Stimulated activated CD4-positive, alpha-beta T cell treated with anti-CD3 and anti-CD28 coated beads, Interleukin-15, amount 100 ng/mL, for 24 hours (primary cell): ENCODE measurements at places on chromosomes 7 and 10.

DNA sequence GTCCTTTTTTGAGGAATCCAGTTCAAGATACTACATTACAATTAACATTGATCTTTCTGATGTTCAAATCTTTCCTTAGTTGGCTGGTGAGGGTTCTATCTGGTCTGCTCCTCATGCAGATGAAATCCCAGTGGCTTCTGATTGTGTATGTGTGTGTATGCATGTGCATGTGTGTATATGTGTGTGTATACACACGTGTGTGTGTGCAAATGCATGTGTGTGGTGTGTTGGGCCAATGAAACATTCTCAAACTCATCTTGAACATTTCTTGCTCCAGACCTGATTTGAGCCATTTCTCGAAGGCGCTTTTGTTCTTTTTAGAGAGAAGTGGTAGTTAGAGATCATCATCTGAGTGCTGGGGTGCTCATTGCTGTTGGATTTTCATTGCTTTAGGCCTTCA, 113.9 kb downstream of the GLRX3 start:
- DNase-seq = no peak

GRCh38 chr7:114085313-114085591, 166.4 kb upstream of the PPP1R3A start:
- DNase-seq = no peak

DNA sequence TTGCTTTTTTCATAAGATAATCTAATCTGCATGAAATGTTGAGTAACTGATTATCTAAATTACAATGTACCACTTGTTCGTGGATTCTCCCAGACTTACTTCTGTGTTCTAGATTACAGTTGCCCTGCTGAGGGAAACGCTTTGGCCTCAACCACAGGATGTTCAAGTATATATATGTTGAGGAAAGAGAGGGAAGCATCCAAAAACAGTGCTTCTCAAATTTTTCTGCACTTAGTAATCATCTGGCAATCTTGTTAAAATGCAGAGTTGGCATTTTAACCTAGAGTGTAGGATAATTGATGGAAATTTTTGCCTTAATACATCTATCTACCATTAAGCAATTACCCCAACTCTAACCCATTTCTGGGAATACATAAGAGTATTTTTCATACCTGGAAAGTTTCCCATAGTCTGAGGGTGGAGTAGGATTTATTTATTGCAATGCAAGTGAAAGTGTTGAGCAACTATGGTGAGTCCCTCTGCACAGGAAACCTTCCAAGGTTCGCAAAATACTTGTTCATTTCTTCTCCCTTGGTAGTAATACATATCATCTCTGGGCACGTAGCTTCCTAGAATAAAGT, 59.6 kb upstream of the C1GALT1 start:
- DNase-seq = no peak

GRCh38 chr7:133025056-133025455, 56.8 kb downstream of the CHCHD3 start:
- no peak for DNase-seq

DNA sequence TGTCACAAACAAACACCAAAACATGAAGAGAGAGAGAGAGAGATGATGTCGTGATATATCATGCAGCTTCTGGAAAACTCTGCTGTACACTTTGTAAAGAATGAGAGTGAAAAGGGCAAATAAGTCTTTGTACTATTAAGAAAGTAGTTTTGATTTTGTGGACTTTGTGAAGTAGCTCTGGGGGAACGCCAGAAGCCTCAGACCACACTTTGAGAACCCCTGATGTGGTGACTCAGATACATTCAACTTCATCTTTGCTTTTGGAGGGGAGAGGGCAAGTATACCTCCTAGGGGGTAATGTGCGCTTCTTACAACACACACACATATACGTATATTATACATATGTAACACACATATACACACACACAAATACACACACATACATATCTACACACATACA, 84.3 kb downstream of the GALNT17 start:
- no peak for DNase-seq

DNA sequence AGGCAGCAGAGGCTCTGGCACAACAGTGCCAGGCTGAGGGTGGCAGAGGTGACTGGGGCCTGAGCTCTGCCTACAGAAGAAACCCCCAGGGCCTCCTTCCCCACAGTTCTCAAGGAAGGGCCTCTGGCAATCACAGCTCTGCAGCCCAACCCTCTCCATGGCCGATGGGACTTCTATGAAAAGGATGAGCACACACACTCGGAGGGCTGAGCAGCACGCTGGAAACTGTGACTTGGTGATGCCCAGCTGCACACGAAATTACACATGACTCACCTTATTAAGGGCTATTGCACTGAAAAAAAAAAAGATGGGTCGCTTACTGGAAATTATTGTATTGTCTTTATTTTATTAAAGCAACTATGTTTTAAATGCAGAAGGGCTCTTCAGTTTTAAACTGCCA, 42.9 kb upstream of the LRRC18 start:
- DNase-seq = no peak

DNA sequence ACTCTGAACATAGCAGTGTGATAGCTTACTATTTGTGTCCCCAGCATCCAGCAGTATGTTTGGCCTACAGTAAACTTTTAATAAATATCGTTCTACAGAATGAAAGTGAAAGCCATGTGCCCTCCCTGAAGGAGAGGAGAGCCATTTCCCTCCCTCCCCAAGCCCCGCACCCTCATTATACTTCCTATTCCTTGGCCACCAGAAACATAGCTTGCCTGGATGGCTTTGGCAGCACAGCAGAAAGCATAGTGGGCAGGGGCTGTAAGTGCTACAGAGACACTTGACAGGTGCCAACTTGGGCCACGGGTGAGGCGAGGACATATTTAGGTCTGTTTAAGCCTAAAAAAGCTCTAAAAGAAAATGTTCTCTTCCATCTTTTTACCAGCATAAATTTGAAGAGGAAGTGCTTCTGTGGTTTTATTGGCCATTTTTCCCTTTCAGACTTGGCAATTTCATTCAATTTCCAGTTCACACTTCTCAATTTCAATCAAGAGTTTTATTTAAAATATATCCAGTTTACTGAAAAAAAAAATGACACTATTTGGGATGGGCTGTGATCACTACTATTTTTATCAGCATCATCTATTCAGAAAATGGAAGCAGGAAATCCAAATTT, 12.7 kb downstream of the HHEX start:
- DNase-seq = no peak

- DNase-seq = no peak
Observed at GRCh38 chr10:127813290-127813689, 76.3 kb downstream of the FOXI2 start.
